Central memory CD8-positive, alpha-beta T cell (primary cell): ENCODE measurements at places on chromosomes 3 and 15.

GRCh38 chr3:12954891-12955650, 113.7 kb upstream of the RPL32 start:
- H3K4me1 ChIP-seq, result peaks cover 67% of the 10 kb centered on the region
- H3K36me3 ChIP-seq, result peaks cover 11% of the 10 kb centered on the region
- no peak overlapping the region for H3K4me3 ChIP-seq
- no peaks in the 10 kb centered on the region for H3K27me3 ChIP-seq

GRCh38 chr3:172046268-172046915, 7.0 kb downstream of the FNDC3B start:
- DNase-seq, result no peak
- H3K36me3 ChIP-seq, result no peaks in the 10 kb centered on the region
- H3K4me3 ChIP-seq, result no peak overlapping the region
- no peak overlapping the region for H3K27ac ChIP-seq
- H3K27me3 ChIP-seq, result no peaks in the 10 kb centered on the region

DNA sequence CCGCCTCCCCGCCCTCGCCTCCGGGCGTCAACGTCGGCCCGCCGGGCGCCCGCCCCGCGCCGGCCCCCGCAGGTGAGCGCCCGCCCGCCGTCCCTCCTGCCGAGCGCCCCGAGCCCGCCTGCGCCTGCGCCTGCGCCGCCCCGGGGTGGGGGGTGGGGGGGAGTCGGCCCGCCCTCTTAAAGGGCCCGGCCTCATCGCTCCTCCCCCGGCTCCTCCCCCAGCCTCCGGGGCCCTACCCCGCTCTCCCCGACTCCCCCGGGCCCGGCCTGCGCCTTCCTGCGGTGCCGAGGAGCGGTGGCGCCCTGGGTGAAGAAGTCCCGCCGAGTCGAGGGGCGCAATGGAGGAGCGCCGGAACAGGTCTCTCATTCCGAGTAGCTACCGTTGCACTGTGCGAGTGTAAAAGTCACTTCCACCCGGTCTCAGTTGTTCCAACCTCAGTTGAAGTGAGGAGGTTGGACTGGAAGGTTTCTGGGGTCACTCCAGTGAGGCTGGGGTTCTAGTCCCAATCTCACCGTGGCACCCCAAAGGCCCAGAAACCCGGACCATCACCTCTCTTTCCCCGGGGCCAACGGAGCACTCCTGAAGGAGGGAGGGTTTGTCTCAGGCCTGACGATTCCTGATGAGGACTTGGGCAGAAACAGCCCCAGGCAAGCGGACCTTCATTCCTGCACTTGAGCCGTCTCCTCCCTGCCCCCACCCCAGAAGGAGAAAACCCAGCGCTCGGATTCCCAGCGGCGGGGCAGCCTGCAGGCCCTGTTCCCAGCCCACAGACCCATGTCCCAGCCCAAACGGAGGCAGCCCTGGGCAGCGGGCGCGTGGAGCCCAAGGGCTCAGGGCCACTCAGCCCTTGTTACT, 1.5 kb upstream of the TNK2 start:
- peak overlapping the region; percentile 51 for H3K27ac ChIP-seq
- H3K4me1 ChIP-seq, result peaks cover 40% of the 10 kb centered on the region
- DNase-seq, result peak; percentile 71
- peaks cover 21% of the 10 kb centered on the region for H3K36me3 ChIP-seq

GRCh38 chr3:133859381-133860234, 36.1 kb downstream of the RAB6B start:
- H3K27ac ChIP-seq, result no peak overlapping the region
- H3K27me3 ChIP-seq, result no peaks in the 10 kb centered on the region
- no peaks in the 10 kb centered on the region for H3K4me1 ChIP-seq
- no peaks in the 10 kb centered on the region for H3K36me3 ChIP-seq
- no peak for DNase-seq
- H3K4me3 ChIP-seq, result no peak overlapping the region

DNA sequence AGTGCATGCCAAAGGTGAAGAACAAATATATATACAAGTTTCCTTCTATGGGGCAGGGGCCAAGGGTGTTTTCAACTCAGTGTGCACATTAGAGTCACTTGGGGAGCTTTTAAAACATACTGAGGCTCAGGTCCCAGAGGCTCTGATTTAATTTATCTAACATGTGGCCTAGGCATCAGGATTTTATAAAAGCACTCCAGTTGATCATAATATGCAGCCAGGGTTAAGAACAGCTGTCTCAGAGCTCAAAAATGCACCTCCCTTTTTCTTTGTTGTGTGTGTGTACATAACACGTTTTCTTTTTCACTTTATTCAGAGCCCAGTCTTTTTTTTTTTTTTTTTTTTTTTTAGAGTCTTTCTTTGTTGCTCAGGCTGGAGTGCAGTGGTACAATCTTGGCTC, 57.9 kb upstream of the SETD2 start:
- no peaks in the 10 kb centered on the region for H3K27me3 ChIP-seq
- no peak overlapping the region for H3K4me3 ChIP-seq
- no peak overlapping the region for H3K27ac ChIP-seq
- no peaks in the 10 kb centered on the region for H3K4me1 ChIP-seq
